ENCODE measurements at places on chromosomes 5 and 9.

DNA sequence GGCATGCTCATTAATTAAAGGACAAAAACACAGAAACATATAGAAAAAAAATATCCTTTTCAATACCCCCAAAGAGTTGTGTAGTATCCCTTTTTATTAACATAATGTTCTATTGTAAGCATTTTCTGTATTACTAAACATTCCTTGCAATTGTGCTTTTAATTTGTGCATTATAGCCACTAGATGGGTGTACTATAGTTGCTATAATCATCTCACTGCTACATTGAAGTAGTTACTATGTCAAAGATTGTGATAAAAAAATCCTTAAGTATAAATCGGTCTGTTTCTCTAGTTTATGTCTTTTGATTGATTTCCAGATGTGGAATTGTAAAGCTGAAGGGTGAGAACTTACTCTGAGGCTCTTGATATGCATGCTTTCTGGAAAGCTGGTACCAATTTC, 21.4 kb downstream of the FREM1 start:
- no peak for DNase-seq

- no peak for DNase-seq
Observed at GRCh38 chr5:14859150-14859549, 12.4 kb downstream of the ANKH start.

- no peak for DNase-seq
Observed at GRCh38 chr5:52961274-52961681, 27.9 kb upstream of the ITGA2 start.

DNA sequence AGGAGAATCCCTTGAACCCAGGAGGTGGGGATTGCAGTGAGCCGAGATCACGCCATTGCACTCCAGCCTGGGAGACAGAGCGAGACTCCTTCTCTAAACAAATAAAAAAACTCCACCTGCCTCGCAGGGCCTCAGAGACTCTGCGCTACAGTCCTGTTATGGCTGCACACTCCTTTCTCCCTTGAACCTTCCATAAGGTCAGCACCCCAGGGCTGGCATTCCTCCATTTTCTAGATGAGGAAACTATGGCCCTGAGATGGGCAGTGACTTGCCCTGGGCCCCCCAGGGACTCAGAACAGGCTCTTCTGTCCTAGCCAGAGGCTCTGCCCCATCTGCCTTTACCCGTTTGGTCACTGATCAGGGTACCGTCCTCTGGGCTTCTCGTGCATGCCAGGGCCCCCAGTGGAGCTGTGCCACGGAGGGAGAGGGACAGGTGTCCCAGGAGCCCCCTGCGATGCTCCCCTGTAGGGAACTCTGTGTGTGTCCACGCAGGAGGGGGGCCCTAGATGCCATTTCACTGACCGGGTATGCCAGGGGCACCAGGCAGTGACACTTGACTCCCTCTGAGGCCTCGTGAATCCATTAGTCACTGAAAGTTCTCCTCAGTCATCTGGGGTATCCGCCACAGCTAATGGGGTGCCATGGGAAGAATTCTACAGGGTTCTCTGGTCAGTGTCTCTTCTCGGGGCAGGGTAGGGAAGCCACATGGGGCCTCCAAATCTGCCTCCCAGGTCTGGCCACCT, 16.2 kb downstream of the RALGDS start:
- no peak for DNase-seq

DNA sequence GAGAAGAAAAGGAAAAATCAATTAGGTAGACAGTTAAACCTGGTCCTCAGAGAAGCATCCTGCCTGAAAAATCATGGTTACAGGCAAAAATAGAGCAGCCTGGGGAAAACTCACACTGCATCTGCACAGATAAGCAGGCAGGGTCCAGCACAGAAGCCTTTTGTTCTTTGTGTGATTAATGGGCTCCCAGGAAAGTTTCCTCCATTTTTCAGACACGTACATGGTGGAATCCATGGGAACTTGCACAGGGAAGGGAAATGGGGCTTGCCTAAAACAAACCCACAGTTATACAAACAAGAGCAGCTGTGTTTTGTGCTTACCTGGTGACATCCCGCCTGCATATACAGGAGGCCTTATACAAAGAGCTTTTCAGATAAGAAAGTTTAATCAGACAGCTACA, 243.9 kb upstream of the ATP10B start:
- DNase-seq: no peak

- DNase-seq: no peak
Observed at GRCh38 chr5:121982893-121983285, 21.1 kb downstream of the SRFBP1 start.

DNA sequence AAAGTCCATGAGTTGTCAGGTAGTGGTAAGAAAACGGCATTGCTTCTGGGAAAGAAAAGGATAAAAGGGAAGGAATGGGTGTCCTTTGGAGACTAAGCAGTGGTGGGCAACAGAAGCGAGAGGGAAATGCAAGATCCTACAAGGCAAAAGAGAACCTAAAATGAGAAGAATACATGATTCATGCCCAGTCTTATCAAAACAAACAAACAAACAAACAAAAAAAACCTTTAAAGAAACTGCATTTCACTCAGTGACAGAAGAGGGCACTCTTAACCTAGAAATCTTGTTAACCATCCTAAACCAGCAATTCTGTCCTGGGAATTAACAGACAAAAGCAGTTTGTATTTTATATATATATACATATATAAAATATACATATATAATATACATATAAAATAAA, 88.5 kb downstream of the SUSD1 start:
- DNase-seq: no peak

GRCh38 chr5:161751265-161751664, 65.7 kb downstream of the GABRA6 start:
- DNase-seq: no peak

DNA sequence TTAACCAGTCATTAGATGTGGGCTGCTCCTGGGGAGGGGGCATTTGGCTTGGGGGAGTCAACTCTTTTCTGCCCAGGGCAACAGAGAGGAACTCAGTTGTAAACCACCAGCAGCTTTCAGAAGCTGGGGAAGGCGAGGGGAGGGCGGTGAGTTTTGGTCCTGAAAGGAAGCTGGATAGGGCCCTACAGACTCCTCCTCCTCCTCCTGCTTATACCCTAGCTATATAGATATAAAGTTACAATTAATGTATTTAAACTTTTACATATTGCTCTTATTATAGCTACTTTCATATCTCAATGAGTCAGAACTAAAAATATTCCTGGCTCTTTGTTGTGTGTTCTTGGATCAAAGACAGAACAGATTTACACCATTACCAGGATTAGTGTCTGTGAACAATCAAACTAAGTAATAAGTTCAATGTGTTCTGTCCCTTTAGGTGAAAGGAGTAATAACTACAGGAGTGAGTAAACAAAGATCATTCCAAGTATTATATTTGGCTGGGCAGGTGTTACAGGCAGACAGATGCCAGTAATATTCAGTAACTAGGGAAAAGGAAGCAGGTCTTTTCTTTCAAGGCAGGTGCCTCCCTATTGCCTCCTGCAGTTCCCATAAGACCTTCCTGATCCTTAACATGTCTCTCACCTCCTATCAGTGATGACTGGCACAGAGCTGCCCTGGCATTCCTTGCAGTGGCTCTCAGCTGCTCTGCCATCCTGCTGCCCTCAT, 20.5 kb upstream of the VPS13A start:
- DNase-seq: no peak

DNA sequence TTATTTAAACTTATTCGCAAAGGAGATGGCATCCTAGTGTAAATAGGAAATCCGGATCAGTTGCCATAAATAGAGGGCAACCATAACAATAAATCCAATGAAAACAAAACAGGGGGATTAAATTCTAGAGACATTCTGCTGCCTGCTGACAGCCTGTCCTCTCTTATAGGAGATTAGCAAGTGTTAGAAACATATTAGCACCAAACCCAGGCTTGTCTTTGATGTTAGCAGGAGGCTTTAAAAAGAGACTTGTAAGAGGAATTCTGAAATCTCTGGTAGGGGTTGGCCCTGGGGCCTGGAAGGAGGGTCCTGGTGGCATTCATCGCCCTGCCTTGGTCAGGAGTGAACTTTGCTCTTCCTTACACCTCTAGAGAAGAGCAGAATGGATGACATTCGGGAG, 21.6 kb downstream of the NDST1 start:
- no peak for DNase-seq

DNA sequence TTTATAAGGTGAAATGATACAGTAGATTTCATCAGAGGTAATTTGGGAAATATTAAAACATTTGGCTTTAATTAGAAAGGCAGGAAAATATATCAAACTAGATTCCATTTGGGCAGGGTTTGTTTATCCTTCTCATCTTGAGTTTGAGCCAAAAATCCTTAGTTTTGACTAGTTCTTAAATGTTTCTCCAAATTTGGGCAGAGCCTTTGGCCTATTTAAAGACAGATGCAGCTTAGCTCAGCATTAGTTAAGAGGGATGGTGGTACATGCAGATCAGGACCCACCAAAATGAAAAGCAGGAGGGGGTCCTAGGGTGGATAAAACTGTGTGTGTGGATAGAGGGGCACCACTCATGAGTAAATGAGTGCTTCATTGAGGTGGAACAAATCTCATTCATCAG, 20.3 kb upstream of the ARRDC3 start:
- DNase-seq: no peak
